ENCODE measurements at places on chromosomes 5 and 9. TPM values are rescaled to one million over a fixed set of nuclear protein-coding genes. Genes with fewer than 3 reads are reported as not detected.

Gene GABRP
- total RNA-seq, result 0.39 TPM

Gene SLC25A48
- 1.8 TPM for total RNA-seq

Gene SOHLH1
- not detected for total RNA-seq

Gene IRX4
- total RNA-seq, result 308 TPM

Gene TTC33
- total RNA-seq, result 13.4 TPM

Gene PCDHGC3
- 29.9 TPM for total RNA-seq

Gene SAXO1
- 0.06 TPM for total RNA-seq

Gene PCDHGB7
- total RNA-seq, result 11.3 TPM

Gene NACC2
- total RNA-seq, result 12.2 TPM

DNA sequence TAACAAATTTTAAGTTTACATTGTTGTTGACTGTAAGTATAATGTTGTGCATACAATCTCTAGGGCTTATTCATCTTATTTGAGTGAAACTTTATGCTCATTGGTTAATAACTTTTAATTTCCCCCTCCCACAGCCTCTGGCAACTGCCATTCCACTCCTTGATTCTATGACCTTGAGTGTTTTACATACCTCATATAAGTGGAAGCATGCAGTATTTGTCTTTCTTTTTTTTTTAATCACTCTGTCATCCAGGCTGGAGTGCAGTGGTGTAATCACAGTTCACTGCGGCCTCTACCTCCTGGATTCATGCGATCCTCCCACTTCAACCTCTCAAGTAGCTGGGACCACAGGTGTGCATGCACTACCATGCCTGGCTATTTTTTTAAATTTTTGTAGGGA lies 83.9 kb downstream of the KCTD16 start:
- H3K36me3 ChIP-seq, result no peaks in the 10 kb centered on the region
- no peaks in the 10 kb centered on the region for H3K4me1 ChIP-seq
- no peak overlapping the region for H3K27ac ChIP-seq
- no peak for DNase-seq
- no peak overlapping the region for H3K4me3 ChIP-seq

- H3K36me3 ChIP-seq, result no peaks in the 10 kb centered on the region
- no peak overlapping the region for H3K27ac ChIP-seq
- H3K27me3 ChIP-seq, result no peaks in the 10 kb centered on the region
- peaks cover 15% of the 10 kb centered on the region for H3K4me1 ChIP-seq
- DNase-seq, result no peak
- H3K4me3 ChIP-seq, result no peak overlapping the region
Measured at GRCh38 chr9:137320555-137321384, 18.7 kb upstream of the NRARP start.

DNA sequence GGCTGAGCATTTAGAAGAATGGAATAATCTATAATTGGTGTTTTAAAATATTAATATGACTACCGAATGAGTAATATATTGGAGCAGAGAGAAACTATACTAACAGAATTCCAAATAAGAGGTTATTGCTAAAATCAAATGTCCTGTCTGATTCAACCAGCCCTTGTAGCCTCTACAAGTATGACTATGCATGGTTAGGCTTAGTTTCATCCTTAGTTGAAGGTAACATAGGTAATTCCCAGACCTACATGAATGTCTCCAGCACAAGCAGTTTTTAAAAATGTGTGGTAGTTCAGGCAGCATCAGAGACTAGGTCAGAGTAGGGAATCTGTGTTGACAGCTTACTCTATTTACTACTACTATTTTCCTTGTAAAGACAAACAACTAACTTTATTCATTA lies 51.7 kb upstream of the SLC27A6 start:
- no peaks in the 10 kb centered on the region for H3K27me3 ChIP-seq
- H3K4me3 ChIP-seq, result no peak overlapping the region
- H3K27ac ChIP-seq, result no peak overlapping the region
- no peak for DNase-seq
- H3K4me1 ChIP-seq, result no peaks in the 10 kb centered on the region
- no peaks in the 10 kb centered on the region for H3K36me3 ChIP-seq

DNA sequence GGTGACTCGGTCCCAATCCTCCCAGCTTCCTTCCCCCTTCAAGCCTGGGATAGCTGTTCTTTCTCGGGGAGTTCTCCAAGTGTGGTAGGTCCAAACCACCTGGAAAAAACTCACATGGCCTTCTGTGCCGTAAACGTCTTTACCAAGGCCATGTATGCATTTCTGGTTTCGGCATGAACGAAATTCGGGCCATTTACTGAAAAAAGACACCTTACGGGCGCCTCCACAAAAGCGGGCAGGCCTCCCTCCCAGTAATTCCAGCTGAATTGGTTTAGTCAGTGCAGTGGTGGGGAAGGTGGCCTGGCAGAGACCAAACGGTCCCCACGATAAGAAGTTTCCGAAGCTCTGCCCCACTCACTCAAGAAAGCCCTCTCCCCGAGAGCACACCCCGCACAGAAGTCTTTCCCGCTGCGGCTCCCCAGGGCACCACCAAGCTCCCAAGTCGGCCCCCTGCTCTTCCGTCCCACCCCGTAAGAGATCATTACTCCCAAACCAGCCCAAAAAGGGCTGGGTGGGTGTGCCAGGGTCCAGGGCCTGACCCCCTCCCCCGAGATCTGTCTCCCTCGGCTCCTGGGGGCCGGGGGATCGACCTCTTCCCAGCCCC lies 86.3 kb upstream of the MELK start:
- peaks cover 19% of the 10 kb centered on the region for H3K4me1 ChIP-seq
- H3K27ac ChIP-seq, result peak overlapping the region; percentile 88
- H3K27me3 ChIP-seq, result no peaks in the 10 kb centered on the region
- no peaks in the 10 kb centered on the region for H3K36me3 ChIP-seq

GRCh38 chr9:71115448-71115975 lies 5.9 kb downstream of the TRPM3 start:
- peak; percentile 2 for DNase-seq
- H3K27me3 ChIP-seq, result peaks cover 5% of the 10 kb centered on the region
- no peaks in the 10 kb centered on the region for H3K4me1 ChIP-seq
- H3K27ac ChIP-seq, result no peak overlapping the region
- H3K36me3 ChIP-seq, result no peaks in the 10 kb centered on the region

DNA sequence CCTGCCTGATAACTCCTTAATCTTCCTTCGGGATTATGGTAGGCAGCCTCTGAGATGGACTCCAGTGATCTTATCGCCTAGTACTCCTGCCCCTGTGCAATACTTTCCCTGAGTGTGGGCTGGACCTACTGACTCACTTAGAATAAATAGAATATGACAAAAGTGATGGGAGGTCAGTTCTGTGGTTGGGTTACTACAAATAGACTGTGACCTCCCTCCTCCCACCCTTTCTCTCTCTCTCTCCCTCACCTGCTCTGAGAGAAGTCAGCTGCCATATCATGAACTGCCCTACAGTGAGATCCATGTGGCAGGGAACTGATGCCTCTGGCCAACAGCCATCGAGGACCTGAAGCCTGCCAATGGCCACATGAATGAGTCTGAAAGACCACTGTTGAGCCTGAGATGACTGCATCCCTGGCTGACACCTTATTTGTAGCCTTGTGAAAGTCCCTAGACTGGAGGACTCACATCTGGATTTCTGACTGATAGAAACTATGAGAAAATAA lies 31.7 kb downstream of the NRG2 start:
- H3K4me1 ChIP-seq, result peaks cover 20% of the 10 kb centered on the region
- peak; percentile 53 for DNase-seq
- no peaks in the 10 kb centered on the region for H3K27me3 ChIP-seq
- no peaks in the 10 kb centered on the region for H3K36me3 ChIP-seq
